ENCODE measurements at places on chromosomes 16 and 17.

- no peak for DNase-seq
Measured at GRCh38 chr16:12225806-12226465, 249.4 kb downstream of the SNX29 start.

DNA sequence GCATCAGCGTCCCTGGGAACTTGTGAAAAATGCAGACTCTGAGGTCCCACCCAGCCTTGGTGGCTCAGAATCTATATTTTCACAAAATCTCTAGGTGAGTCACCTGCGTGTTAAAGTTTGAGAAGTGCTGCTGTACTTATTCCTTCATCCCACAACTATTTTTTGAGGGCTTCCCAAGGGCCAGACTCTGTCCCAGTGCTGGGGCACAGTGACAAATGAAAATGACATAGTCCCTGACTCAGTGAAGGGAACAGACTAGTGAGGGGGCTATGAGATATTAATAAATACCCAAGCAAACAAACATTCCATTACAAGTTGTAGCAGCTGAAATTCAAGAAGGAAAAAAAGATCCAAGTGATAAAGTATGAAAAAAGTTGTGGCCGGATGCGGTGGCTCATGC is 9.9 kb upstream of the EMP2 start:
- no peak for DNase-seq

DNA sequence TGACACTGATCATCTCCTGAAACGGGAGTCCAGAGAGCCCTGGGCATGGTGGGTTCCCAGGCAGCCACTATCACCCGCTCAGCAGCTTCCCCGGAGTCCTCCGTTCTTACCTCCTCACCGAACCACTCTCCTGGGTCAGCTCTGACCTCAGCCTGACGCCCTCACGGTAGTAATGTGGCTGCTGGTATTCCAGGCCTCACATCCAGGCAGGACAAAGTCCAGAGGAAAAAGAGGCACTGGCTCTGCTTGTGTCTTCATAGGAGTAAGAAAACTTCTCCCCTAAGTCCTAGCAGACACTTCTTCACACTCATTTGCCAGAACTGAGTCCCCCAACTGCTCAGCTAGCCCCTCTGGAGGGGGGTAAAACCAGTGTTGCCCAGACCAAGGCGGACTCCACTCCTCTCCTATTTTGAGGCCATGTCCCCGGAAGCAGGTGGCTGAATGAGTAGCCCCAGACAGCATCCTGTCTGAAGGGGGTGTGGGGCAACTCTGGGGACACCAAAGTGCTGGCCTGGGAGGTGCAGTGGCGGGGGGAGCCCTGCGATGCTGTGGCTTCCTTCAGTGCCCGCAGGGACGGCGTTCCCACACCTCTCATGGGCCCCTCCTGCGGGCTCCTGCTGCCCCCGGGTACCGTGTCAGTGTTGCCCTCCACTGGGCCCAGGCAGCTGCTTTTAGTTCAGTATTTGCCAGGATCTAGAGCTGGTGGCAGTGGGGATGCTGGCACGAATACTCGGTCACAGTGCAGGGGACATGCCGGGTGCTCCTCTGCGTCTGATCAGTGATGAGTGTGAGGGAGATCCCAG is 5.4 kb downstream of the FSCN2 start:
- DNase-seq = no peak

DNA sequence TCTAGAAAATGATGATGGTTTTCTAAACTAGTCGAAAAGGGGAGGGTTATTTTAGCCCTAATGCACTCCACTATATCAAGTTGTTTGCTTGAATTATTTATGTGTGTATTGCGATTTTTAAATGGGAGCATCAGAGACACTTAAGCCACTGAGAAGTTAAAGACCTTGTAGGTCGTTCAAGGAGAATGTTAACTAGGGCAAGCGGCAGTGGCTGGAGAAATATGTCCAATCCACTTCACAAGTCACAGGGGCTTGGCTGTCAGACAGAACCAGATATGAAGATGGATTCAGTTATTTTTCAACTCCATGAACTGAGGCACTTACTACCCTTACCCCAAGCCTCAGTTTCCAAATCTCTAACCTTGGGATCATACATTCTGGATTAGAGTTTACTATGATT is 702.0 kb downstream of the CDH11 start:
- no peak for DNase-seq

DNA sequence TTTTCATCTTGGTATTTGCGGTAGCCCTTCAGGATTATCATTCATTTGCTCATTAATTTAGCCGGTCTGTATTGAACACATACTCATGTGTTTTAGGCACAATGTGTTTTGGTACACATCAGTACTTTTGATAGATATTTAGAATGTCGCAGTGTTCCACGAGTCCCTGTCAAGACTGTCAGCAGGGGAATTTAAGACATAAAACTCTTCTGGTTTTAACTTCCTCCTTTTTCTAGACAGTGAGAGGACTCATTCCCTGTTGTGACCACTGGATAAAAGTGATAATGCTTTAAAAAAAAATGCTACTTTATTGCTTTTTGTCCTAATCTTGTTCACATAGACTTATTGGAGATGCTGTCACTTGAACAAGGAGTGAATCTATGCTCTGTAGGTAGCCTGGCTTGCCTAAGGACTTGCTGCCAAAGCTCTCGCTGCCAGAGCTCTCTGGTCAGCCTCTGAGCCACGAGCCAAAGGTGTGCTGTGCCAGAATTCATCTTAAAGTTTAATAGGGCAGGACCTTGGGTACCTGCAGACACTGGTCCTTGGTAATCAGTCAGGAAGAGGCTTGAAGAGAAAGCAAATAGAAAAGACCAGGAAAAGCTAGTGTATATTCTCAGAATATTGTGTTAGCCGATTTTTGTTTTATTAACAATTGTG is 5.4 kb downstream of the DCAF7 start:
- no peak for DNase-seq

GRCh38 chr17:40548982-40549685 is 16.1 kb downstream of the CCR7 start:
- DNase-seq = no peak

Measured in stimulated activated CD8-positive, alpha-beta memory T cell treated with anti-CD3 and anti-CD28 coated beads, Interleukin-2, amount 100 ng/mL, for 1 hour (primary cell).